Common myeloid progenitor, CD34-positive (primary cell): ENCODE measurements at places on chromosomes 2 and 18.

DNA sequence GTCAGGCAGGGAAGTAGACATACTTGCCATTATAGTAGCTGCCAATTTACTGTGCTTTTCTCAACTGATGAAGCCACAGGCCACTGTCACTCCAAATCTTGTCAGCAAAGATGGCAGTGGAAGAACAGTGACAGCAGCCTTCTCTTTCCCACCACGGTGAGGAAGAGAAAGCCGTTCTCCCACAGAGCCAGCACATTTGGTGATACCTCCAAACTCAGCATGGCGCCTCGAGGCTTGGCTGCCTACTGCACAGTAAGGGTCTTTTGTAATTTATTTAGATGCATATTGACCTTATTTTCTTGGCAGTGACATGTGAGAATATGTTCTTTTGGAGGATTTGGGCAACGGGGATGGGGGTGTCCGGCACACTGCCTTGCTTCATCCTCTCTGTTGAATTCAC is 117.2 kb upstream of the CDH20 start:
- no peak for DNase-seq

DNA sequence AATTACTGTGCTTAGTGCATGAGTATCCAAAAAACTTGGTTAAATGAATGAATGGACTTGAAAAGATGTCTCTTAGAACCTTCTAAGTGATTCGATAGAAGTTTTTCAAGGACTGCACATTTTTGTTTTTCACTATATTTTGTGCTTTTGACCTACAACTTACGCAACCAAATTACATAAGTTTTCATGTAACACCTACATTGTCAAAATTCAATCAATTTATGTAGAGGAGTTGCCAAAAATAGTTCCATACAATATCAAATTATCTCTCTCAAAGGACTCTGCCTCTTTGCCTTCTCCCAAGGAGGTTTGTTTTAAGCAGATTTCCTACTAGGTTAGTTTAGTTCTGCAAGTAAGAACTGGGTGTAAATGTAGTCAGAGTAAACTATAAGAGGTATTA is 10.3 kb downstream of the MARCHF7 start:
- no peak for DNase-seq

- DNase-seq, result no peak
Measured at GRCh38 chr2:71102981-71103681, 26.9 kb downstream of the MCEE start.

- DNase-seq, result no peak
Measured at GRCh38 chr2:227447606-227448005, 24.4 kb upstream of the AGFG1 start.

DNA sequence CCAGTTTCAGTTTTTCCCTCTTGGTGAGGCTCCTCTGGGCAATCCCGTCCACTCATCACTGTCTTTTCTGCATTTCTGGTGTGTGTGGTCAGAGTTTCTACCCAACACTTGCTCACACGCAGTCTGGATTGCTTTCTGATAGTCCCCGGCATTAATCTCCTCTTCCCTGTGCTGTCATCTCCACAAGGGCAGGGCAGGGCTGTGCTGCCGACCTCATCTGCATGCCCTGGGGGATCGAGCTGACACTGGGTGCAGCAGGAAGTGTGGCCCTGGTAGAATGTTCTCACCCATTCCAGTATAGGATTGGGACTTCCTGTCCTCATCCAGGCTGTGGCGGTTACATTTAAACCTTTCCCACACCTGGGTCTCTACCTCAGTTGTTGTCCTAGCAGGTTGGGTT is 80.0 kb upstream of the FAM136A start:
- no peak for DNase-seq

- DNase-seq, result no peak
Measured at GRCh38 chr2:75607988-75608683, 38.4 kb upstream of the MRPL19 start.

DNA sequence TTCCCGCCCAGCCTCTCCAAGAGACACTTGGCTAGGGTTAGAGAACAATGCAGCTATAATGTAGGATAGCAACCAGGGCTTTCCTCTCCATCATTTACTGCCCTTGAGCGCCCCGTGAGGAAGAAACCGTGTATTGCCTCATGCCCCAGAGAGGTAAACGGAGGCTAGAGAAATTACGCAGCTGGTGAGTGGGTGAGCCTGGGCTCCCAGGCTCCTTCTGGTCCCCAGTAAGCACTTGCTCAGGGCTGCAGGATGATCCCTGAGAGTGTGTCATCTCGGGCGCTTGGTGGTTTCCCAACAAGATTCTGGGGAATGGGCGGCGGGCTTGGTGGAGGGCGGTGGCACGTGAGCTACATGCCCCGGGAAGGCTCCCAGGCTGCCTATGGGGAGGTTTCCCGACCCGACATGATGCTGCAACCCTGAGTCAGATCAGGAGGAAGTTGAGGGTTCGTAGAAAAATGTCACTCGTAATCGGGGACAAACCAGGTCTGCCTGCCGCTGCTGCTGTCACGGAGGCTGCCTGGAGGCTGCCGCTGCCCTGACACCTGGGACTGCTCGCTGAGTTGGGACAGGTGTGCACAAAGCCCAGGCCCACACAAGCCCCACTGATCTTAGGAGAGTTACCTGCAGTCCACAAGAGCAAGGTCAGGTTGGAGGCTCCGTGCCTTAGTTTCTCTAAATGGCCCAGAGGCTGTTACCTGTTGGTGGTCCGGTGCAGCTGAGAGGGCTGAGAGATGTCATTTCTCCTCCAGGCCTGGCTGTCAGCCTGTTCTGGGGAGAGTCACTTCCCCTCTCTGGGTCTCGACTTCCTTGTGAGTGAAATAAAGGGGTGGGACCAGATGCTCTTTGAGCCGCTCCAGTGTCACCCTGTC is at the start of gene GPR55:
GPR55 (minus strand) TSS at position 773 of the 872 bp plus-strand sequence. CDS start 14,280 bp downstream, outside the sequence.
- peak; percentile 68 for DNase-seq

GRCh38 chr18:23437357-23438045 is 15.6 kb upstream of the RIOK3 start:
- peak; percentile 72 for DNase-seq

DNA sequence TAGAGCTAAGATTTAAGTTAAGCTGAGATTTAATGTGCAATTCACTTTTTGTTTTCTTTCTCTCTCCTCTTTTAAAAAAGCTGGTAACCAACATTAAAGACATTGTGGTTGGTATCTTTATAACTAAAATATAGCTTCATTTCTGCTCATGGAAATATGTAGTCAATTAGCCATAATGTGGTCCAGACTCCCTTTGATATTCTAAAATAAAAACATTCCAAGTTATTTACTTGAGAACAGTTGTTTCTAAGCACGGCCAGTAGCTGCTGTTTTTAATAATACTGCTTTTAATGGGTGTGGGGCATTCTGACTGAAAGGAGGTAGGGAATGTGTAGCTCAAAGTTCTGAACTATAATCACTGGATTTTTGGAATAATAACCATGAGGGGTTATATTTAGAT is 183.3 kb upstream of the FBXO11 start:
- DNase-seq, result no peak

- DNase-seq, result no peak
Measured at GRCh38 chr18:59918997-59919396, 19.2 kb downstream of the PMAIP1 start.

DNA sequence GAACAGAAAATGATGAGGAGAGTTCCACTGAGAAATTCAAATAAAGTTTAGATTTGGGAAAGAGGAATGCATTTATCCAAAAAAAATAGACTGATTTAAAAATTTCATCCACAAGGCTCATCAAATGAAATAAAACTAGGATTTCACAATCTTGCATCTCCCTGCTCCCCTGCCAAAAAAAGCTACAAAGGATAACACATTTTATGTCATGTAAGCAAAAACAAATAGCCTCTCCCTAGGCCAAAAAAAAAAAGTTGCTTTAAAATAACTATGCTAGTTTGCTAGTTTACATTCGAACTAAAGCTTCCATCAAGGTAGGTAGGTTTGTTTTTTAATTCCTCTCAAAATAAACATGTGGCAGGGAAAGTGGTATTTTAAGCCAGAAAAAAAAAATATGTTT is 465.5 kb upstream of the ID2 start:
- no peak for DNase-seq

DNA sequence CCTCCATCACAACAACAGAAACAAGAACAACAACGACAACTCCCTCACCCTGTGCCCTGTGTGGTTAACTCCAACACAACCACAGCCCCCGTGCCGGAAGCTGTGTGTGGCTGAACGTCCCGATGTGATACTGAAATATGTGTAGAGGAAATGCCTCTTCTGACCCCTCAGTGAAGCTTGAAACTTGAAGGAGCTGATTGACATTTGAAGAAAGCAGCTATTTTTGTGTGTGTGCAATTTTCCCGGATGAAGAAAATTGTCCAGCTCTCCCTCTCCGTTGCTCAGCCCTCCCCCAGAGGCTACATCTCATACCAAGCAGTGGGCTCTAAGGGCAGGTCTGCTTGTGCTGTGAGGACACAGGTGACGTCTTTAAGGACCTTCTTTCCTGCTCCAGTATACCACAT is 173.8 kb downstream of the ICOS start:
- peak; percentile 31 for DNase-seq

DNA sequence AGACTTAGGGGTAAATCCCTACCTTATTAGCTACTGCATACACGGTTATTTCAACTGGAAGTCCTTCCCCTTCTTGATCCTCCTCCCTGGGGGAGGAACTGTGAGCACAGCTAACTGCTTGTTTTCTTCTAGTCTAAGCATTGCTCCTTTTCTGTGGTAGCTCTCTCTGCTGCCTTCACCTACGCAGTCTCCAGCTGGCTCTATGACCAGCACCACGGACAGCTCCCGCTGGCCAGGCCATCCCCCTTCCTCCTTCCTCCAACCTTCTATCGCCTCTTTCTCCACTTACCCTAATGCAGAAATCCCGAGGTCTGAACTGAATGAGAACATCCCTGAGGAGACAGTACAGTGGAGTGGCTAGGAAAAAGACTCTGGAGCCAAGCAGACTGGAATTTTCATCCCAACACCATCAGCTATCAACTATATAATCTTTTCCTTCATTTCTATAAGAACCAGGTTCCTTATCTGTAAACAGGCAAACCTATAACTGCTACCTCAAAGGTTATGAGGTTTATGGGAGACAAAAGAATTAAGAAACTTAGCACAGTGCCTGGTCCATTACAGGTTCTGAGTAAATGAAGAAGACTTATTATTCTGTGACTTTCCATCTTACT is 4.7 kb upstream of the CFAP65 start:
- peak; percentile 63 for DNase-seq

DNA sequence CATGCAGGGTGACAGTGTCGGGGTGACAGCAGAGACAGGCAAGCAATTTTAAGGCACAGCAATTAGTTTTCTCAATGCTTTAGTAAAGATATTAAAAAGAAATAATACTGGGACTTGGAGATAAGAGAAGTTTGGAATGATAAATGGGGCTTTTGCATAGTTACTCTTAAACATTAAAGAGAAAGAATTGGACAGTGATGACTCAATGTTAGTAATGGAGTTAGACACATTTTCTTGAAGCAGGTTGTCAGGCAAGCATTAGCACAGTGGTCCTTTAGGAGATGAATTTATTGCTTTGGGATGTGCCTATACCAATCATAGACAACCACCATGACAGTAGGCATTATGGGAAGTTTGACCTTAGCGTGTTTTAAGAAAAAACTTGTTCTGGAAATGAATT is 228.3 kb upstream of the RAB12 start:
- no peak for DNase-seq

- peak; percentile 16 for DNase-seq
Measured at GRCh38 chr2:107986278-107987217, at the start of gene SLC5A7. SLC5A7 (plus strand) TSS chr2:107986524; CDS start chr2:107988156, 1,632 bp downstream.

GRCh38 chr2:168594778-168595177 is 138.7 kb downstream of the CERS6 start:
- DNase-seq, result peak; percentile 43

DNA sequence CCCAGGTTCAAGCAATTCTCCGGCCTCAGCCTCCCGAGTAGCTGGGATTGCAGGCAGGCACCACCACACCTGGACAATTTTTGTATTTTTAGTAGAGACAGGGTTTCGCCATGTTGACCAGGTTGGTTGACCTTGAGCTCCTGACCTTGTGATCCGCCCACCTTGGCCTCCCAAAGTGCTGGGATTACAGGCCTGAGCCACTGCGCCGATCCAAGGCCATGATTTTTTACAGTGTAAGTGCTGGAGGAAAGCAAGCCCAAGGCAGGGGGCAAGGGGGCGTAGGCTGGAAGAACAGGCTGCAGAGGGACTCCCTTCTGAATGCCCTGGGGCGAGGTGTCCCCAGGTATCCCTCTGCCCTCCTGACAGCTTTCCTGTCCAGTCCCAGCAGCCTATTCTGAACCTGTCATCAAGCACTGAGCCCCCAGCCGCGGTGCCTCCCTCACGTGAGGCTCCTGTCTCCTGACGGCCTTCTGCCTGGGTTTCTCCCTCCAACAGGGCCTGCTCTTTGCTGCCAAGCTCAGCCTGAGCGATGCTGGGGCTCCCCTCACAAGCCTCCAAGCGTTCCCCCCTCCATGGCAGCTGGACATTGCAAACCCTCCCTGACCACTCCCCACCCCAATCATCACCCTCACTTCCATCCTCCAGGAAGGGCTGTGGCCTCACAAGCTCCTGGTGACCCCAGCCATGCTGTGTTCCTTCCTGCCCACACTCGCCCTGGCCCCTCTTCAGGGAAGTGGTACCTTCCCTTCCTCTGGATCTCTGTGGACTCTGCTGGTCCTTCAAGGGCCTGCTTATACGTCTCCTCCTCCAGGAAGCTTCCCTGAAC is 37.6 kb downstream of the ZFP36L2 start:
- DNase-seq, result no peak

- DNase-seq, result no peak
Measured at GRCh38 chr2:51258301-51258700, 226.4 kb upstream of the NRXN1 start.

- DNase-seq, result no peak
Measured at GRCh38 chr2:83459456-83459855, 999.6 kb downstream of the SUCLG1 start.

- peak; percentile 36 for DNase-seq
Measured at GRCh38 chr18:21444465-21445212, 155.9 kb downstream of the ESCO1 start.

- no peak for DNase-seq
Measured at GRCh38 chr2:95319481-95320343, 22.6 kb downstream of the KCNIP3 start.

GRCh38 chr18:77622009-77622692 is 372.5 kb downstream of the GALR1 start:
- DNase-seq, result no peak

GRCh38 chr18:44732238-44732563 is 51.5 kb downstream of the SETBP1 start:
- DNase-seq, result no peak

GRCh38 chr18:69353023-69353422 is 47.7 kb upstream of the DOK6 start:
- no peak for DNase-seq
